T1000 (cell line): ENCODE measurements at places on chromosomes 7 and 10.
A peak's percentile ranks its signal among the peaks of the same experiment; 100 is the strongest.

DNA sequence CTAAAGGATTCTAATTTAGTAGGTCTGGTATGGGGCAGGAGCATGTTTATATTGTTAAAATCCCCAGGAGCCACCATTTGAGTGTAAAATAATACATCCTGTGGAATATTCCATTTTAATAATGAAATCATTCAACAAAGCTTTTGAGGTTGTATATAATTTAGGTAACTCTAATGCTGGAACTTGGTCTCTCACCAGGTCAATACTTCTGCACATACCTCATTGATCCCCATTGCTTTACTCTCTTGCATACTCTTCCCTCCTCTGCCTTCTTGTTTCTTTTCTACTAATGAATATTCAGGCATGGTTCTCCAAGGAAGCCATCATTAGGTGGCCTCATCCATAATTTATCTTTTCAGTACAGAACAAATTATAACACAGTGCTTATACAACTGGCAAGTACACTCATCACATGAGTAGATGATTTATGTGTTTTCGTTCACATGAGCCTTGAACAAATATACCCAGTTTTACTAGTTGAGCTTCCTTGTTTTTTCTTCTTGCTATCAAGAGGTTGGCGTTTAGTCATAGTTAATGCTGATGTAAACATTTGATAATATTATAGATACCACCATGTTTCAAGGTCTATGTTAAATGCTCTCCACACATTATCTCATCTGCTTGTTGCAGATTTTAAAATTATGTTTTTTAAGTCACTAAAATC, 7.2 kb downstream of the PALS2 start:
- DNase-seq, result no peak

- DNase-seq, result no peak
Observed at GRCh38 chr10:92691591-92692079, 1.9 kb downstream of the HHEX start.

DNA sequence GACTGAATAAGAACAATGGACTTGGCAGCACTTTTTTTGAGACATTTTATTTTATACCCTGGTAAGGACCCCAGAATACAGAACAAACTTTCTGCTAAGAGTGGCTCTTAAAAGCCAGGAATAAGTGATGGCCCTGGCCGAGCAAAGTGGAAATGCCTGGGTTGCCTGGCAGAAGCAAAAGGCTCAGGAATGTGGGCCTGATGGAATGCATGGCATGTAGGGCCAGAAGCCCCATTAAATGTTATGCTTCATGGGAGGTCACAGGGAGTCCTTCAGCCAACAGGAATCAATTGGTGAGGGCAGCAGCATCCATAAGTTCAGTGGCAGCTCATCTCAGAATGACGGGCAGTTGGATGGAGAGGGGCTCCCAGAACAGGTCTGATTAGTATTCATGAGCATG, 301.5 kb upstream of the CACNA2D1 start:
- DNase-seq, result peak; percentile 12

GRCh38 chr7:100127866-100128636, 1.3 kb downstream of the MBLAC1 start:
- DNase-seq, result no peak

- peak; percentile 20 for DNase-seq
Observed at GRCh38 chr7:86939197-86939814, 120.1 kb downstream of the ELAPOR2 start.

- DNase-seq, result no peak
Observed at GRCh38 chr7:41403291-41403690, 299.6 kb downstream of the INHBA start.

GRCh38 chr10:95343573-95343972, 52.8 kb upstream of the PDLIM1 start:
- DNase-seq, result no peak

DNA sequence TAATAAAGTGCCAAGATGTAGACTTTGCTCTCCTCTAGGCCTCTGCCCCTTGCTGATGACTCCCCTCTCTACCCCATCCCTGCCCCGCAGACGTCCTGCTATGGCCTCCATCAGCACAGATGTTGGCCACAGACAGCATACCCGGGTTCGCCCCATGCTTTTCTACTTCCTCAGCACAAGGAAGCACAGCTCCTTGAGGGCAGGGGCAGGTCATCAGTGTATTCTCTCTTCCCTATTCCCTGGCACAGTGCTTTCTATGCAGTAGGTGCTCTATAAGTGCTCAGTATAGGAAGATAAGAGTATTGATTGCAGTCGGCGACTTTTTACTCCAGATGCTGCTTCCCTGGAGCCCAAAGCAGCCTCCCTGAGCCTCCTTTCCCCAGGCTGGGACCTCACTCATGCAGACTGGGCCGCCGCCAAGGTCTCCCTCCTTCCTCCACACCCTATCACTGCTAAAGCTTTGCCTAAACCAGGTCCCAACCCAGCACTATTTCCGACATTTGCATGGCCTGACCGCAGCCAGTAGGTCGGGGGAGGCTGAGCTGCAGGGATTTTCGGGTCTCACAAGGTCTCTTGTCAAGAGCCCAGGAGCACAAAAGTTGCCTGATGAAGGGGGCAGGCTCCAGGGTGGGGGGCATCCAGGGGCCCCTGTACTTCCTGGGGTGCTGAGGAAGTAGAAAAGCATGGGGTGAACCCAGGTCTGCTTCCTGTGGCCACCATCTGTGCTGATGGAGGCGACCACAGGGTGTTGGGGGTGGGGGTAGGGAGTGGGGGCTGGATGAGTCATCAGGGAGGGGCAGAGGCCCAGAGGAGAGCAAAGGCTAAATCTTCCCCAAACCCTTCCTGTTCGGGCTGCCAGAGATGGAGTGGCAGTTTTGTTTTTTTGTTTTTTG, 8.0 kb downstream of the CALHM3 start:
- DNase-seq, result no peak

DNA sequence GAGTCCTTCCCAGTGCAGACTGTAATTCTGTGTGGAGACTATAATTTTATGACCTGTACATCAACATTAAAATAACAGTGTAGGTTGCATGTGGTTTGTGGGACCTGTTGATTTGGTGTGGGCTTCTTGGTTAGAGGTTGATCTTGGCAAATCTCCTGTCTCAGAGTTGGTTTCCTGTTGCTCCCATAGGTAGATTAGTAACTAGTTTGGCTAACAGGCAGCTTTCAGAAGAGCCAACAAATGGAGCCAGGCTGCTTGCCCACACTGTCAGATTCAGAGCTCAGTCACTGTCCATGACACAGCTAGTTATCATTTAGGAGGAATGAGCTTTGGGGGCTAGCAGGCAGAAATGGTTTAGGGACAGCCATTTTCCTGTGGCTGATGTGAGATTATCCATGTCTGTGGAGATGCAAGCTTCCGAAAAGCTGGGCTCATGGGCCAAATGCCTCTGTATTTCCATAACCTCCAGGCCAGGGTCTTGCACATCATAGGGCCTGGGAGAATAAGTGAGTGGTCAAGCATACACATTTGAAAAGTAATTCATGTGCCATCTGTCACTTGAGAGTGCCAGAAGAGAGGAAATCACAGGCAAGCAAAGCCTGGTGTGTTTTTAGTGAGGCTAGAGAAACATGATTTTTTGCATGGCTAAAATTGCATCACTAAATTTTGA, 33.4 kb downstream of the CCM2 start:
- DNase-seq, result no peak

GRCh38 chr10:125444790-125445189, 238.2 kb downstream of the TEX36 start:
- DNase-seq, result no peak

DNA sequence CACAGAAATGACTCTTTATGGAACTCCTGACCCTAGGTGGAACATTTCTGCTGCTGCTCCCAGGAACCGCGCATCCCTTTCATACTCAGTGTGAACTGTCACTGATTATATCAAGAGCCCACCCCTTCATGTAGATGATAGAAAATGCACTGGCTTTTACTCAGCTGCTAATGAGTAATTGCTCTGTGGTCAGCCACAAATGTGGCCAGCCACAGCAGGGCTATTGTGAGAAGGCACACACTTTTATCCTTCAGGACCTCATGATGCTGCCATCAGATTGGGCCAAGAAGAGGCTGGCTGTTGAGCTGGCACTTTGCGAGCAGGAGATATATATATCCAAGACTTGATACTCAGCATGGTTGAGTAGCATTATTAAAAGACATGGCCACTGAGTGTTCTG, 124.7 kb downstream of the CFAP58 start:
- DNase-seq, result no peak

DNA sequence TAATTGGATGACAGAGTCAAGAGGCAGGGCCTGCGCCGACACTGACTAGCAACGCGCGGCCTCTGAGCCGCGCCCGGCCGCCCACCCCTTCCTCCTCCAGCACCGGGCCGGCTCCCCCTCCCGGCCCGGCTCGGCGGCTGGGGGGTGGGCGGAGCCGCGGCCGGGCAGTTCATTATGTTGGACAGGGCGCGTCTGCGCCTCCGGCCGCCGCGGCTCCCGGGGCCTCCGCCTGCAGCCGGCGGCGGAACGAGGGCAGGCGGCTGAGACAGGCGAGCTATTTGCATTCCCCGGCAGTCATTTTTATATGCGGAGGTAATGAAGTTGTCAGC, 106.7 kb downstream of the SNX10 start:
- no peak for DNase-seq

DNA sequence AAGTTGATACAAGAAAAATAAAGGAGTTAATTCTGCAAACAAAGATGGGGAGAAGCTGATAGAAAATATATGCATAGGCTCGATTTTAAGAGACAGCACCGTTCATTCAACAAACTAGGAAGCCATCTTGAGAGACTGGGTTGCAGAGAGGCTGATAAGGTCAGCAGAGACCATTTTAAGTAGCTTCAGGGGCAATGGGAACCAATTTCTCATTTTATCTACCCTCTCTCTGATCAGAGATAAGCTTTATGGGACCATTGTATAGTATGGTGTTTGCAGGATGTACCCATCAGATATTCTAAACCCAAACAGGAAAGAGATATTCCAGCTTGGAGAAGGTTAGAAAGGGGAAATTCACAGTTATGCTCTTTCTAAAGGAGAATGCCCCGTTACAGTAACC, 499.5 kb downstream of the SORCS3 start:
- no peak for DNase-seq

DNA sequence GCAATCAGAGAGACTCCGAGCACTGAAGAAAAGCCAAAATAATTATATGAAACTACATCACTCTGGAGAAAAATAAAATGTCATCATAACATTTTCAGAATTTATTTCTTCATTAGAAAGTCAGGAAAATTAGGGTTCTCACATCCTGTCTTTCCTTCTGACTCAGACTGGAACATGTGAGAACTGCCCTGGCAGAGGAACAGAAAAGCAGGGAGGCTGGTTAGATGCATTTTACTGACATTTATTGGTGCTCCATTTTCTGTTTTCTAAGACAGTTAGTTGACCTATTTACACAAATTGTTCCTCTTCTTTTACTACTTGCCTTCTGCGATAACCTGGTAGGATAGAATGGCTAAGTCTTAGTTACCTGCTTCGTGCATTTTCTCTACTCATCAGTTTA, 58.6 kb upstream of the ANK3 start:
- no peak for DNase-seq

GRCh38 chr10:117942226-117942625, 104.5 kb downstream of the RAB11FIP2 start:
- no peak for DNase-seq

DNA sequence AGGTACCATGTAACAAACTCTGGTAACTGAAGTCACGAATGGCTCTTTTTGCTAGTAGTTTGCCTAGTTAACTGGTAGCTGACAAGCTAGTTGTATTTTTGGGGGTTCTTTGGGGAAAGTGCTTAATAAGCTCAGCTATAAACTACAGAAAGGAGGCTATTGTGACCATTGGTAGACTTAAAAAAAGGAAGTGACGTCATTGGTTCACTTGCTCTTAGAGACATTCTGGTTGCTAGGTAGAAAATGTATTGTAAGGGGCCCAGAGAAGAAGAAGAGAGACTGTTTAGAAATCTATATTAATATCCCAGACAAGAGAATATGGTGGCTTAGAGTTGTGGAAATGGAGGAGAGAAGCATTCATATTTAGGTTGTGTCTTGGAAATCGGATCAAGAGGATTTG, 103.0 kb downstream of the NXPH1 start:
- no peak for DNase-seq

DNA sequence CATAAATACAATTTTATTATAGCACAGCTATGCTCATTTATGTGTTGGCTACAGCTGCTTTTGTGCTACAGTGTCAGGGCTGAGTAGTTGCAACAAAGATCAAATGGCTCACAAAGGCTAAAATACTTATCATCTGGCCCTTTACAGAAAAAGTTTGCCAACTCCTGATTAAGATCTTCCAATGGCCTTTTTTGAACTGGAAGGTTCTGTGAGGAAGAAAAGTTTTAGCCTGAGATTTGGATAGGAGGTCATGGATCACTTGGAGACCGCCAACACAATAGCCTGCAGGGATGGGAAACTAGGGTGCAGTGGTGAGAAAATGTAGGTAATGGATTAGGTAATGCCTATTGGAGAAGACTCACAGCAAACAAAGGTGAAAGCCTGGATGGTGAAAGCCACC, 169.8 kb downstream of the NOC3L start:
- no peak for DNase-seq

GRCh38 chr10:23974746-23975272, 234.1 kb upstream of the KIAA1217 start:
- DNase-seq, result no peak

DNA sequence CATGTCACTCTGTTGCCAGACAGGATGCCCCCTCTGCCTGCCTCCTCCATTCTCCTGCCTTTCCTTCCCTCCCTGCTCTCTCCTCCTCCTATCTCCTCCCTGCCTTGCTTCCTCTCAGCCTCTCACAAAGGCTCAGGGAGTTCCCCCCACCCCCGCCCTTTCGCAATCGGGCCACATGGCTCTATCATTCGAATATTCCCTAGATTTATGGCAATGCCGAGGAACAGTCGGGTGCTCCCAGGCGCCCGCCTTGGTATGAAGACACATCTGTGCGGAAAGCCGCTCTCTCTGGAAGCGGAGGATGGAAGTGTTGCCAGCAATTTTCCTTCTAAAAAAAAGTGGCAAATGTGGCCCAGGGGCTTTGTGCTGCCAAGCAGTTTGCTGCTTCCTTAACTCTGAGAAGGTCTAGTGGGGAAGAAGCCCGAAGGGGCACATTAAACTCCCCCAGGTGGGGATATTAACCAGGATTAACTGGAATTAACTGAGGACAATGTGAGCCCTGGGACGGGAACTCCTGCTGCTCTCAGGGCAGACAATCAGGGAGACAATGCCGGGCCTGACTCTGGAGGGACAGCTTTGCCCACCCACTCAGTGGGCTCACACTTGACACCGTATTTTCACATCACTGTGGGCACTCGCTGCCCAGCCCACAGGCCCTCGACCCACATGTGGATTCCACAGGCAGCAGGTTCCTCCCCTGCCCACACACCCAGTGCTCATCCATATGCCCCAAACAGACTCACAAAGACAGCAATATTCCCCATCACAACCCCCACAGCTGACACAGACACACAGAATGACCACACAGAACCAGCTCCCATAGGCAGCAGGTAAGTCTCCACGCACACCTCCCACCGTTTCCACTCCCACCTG, 88.4 kb upstream of the SMNDC1 start:
- no peak for DNase-seq
